ENCODE measurements at places on chromosomes 7 and 10.

- no peak for DNase-seq
Observed at GRCh38 chr10:110499796-110500514, 2.2 kb downstream of the DUSP5 start.

GRCh38 chr10:24901686-24902399, 50.6 kb downstream of the PRTFDC1 start:
- DNase-seq: peak; percentile 75

GRCh38 chr7:100373261-100373831, at the start of gene PILRA:
PILRA (plus strand) TSS chr7:100373487; CDS start chr7:100373657, 170 bp downstream.
- DNase-seq: peak; percentile 50

DNA sequence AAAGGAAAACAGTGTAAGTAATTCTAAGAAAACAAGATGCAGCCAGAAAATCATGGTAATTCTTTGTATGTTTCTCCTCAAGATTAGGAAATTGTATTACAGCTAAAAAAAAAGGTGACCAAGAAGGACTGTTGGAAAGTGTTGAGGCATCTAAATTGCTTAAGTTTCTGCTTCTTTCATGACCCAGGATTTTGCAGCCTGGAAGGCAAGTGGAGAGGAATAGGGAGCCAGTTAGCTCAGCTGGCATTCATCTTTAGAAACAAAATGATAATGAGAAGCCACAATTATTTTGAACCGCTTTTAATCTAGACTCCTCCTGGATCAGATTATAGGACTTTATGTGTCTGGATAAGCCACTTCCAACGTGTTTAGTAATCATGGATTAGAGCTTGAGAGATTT, 56.8 kb upstream of the TMEM229A start:
- no peak for DNase-seq

GRCh38 chr7:46486256-46487206, 565.5 kb upstream of the IGFBP3 start:
- DNase-seq: no peak

DNA sequence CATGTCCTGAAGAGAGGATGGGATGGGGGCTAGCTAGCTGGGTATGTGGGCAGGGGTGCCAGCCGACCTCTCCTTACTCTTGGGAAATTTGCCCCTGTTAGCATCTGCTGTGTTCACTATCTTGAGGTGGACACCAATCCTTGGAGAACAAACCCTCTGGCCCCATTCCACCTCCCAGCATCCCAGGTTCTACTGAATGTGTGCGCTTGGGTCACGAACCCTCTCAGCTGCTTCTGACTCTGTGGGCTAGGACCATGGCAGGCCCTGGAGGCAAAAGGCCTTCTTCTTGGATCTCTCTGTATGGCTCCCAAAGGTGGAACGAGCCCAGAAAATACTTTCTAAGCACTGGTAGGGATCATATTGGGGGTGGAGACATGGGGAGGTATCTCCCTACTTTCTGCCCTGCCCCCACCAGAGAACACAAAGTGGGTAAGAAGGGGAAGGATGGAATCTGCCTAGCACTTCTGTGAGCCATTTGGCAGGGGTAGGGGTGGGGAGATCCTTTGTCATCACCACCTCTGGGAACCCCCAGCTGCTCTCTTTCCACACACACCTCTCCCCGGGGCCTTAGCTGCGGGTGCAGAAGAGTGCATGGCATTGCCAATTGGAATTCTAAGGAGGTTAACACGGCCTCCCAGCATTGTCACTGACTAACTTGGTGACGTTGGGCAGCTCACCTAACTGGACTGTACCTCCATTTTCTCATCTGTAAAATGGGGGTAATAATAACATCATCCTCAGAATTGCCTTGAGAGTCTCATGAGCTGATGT, 7.7 kb downstream of the UNC5B start:
- no peak for DNase-seq

- DNase-seq: peak; percentile 45
Observed at GRCh38 chr7:102974366-102975236, 61.8 kb downstream of the LRRC17 start.

GRCh38 chr7:20220921-20221547, 3.9 kb upstream of the MACC1 start:
- DNase-seq: peak; percentile 90

DNA sequence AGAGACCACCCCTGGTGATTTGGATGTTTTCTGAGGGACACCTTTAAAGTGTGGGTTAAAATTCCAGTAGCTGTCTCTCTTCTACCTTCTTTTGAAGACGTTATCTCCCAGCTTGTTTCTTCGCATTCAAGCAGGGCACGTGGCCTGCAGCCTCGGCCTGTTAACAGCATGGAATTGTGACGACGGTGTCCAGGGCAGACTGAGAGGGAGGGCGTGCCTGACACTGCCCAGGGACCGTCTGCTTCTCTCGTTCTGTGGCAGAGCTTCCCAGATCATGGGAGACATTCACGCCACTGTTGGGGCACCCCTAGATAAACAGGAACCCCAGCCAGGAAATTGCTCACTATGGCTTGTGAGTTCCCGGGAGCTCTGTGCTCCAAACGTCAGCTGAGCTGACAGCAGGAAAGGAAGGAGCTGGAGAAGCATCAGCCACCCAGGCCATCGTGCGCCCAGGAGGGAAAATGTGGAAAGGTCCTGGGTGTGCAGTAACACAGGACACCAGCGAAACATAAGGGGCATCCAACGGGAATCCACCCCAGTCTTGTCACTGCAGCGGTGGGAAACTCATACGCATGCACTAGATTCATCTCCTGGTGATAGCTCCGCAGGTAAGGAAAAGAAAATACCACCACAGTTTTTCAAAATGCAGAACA, 41.1 kb upstream of the RBM33 start:
- no peak for DNase-seq

DNA sequence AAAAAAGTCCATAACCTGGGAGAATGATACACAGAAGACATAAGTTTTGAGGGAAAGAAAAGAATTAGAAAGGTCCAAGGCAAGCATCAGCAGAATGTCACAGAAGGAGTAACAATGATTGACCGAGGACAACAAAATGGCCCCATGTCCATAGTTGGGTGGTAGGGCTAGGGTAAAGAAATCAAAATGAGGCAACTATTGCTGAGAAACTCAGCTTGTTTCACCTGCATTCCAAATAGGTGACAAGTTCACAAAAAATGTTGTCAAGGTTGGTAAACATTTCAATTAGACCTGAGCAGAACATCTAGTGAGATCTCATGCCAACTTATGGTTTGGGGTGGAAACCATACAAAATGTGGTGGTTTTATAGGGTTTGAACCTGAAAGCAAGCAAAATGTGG, 22.8 kb upstream of the DLX6 start:
- no peak for DNase-seq
